ENCODE measurements at places on chromosomes 12 and 14.

- DNase-seq = no peak
Measured at GRCh38 chr12:106345746-106346145, 11.8 kb upstream of the POLR3B start.

- DNase-seq = no peak
Measured at GRCh38 chr14:74910556-74910955, 12.5 kb downstream of the RPS6KL1 start.

- no peak for DNase-seq
Measured at GRCh38 chr14:73718418-73719251, 4.5 kb upstream of the PNMA1 start.

DNA sequence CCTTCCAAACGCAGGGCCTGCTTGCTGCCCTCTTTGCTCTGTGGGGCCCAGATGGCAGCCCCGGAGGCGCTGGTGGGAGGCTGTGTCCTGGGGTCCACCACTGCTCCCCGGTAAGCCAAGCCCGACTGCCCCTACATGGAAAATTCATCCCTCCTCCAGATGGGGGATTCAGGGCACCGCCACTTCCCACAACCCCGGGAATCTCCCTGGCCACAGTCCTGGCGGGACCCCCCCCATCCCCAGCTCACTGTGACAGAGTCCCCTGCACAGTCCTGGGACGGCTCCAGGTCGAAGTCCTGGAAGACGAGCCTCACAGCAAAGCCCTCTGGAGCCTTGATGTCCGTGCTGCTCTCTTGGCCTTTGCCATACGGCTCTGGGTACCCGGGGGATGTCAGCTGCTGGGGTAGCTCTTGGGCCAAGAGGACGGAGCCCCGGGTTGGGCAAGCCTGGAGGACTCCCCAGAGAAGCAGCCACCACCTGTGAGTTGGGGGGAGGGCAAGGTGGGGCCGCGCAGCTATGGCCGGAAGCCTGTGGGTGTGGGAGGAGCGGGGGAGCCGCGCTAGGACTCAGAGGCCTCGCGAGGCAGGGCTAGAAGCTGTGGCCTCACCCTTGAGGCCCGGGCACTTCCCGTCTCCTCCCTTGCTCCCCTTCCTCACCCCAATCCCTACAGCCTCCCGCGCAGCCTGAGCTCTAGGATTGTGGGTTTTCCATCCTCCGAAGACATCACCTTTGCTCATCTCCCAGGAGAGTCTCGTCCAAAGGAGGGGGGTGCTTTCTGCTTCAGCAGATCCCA lies 815 bp downstream of the C1RL start:
- DNase-seq = peak; percentile 57

DNA sequence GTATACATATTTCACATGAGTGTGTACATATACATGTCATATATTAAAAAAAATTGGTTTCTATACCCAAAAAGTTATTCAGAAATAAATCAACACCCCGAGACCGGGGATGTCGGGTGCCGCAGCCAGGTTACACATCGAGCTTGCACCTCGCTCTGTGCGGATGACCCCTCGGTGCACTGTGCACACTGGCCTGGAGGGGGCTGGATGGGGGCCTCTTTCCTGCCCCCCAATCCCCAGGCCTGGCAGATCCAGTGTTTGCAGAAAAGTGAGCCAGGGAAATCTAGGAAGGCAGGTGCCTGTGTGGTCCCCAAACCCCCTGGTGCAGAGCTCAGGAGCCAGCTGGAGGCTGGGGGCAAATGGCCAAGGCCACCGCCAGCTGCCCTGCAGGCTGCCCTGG lies 27.1 kb upstream of the GPR68 start:
- DNase-seq = no peak

GRCh38 chr14:103499709-103500108 lies 22.9 kb downstream of the CKB start:
- no peak for DNase-seq

- no peak for DNase-seq
Measured at GRCh38 chr12:2356601-2357125, 303.9 kb downstream of the CACNA1C start.

DNA sequence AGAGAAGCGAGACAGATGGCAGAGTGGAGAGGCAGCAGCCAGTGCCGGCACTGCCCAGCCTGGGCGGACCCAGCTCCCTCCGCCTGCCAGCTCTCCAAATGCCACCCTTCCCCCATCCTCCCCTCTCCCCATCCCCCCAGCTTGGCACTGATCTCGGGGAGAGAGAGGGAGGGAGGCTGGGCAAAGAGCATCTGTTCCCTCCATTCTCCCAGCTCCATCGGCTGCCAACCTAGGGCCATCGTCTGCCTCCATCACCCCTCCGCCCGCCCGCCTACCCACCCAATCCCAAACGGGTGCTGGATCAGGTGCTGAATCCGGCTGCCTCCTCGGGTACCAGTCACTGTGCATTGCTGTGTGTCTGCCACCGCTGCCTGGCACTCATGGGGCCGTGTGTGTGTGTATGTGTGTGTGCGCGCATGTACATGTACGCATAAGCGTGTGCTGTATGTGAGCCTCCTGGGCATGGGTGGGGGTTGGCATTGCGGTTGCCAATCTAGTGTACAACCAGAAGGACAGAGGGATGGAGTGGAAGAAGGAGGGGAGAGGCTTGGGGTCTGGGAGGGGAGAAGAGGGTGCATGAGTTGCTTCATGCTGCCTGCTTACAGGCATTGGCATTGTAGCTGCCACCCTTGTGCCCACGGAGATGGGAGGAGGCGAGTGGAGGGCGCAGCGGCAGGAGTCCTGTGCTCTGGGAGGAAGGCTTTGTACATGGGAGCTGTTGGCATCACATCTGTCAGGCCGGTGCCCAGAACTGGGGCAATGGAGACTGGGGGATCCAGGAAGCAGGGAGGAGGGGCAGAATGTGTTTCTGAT lies 38.4 kb downstream of the ZFHX2 start:
- DNase-seq = no peak

GRCh38 chr12:31736472-31736871 lies 7.7 kb upstream of the AMN1 start:
- DNase-seq = no peak

DNA sequence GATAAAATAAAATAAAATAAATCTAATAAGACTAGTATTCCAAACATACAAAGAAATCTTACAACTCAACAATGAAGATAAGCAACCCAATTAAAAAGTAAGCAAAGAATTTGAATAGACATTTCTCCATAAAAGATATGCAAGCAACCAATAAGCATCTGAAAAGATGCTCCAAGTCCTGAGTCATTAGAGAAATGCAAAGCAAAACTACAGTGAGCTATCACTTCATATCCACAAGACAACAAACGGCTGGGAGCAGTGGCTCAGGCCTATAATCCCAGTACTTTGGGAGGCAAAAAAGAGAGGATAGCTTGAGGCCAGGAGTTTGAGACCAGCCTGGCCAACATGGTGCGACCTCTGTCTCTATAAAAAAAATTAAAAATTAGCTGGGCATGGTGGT lies 26.8 kb downstream of the ZFYVE1 start:
- no peak for DNase-seq

- DNase-seq = no peak
Measured at GRCh38 chr14:69928111-69928523, 48.9 kb downstream of the SMOC1 start.

GRCh38 chr12:103169-103981 lies 36.8 kb downstream of the IQSEC3 start:
- no peak for DNase-seq

- no peak for DNase-seq
Measured at GRCh38 chr12:24881724-24882371, 67.1 kb downstream of the BCAT1 start.

DNA sequence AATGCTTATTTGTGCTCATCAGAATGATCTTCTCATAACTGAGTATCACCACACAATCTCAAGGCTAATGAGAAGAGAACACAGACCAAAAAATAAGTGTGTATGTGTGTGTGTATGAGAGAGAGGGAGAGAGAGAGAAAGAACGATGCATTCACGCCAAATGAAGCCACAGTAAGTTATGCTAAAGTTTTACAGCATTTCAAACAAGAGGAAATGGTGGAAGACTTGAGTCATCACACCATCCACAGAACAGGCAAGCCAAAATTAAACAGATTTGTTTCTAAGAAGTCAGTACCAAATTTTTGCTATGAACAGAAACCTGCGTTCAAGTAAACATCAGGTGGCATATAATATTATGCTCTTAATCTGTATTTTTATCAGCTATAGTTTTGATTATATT lies 141.2 kb downstream of the MED13L start:
- no peak for DNase-seq

- DNase-seq = no peak
Measured at GRCh38 chr12:88677464-88677863, 97.2 kb upstream of the KITLG start.

DNA sequence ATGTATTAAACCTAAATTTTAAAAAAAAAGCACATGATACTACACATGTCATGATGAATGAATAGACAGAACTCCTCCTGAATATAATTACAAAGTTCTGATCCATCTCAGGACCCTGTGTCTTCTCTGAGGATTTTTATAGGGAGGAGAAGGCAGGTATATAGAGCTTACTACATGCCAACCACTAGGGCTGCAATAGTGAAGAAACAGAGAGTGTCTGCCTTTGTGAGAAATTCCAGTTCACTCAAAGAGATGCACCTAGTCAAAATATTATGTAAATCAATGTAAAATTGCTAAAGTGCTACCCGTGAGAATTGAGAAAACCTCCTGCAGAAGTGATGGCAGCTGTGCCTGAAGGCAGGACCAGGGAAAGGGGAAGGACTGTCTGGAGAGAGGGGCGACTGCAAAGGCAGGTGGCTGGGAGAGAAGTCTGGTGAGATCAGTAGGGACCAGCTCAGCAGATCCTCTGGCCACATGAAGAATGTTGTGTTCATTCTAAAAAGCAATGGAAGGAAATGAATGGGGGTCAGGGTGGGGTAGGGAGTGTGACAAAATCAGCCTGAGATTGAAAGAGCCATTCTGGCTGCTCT lies 15.1 kb downstream of the ABHD4 start:
- no peak for DNase-seq

DNA sequence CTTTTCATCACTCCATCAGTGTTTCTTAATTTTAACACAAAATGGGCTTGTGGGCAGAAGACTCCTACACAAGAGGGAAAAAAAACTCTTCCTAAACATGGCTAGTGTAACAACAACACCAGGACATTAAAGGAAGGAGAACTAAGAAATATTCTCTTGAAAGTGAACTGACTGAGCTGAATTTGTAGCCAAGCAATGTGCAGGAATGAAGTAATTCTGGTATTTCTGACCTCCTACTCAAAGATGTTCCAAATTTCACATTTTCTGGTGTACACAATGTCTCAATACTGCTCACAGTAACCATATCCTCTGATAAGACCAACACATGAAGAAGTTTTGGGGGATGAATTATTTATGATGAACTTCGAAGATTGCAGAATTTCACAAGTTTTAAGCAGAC lies 357.3 kb downstream of the DUSP6 start:
- no peak for DNase-seq

- no peak for DNase-seq
Measured at GRCh38 chr12:97305651-97306050, 157.0 kb upstream of the RMST start.

- no peak for DNase-seq
Measured at GRCh38 chr14:73753124-73753886, 39.1 kb upstream of the PNMA1 start.

DNA sequence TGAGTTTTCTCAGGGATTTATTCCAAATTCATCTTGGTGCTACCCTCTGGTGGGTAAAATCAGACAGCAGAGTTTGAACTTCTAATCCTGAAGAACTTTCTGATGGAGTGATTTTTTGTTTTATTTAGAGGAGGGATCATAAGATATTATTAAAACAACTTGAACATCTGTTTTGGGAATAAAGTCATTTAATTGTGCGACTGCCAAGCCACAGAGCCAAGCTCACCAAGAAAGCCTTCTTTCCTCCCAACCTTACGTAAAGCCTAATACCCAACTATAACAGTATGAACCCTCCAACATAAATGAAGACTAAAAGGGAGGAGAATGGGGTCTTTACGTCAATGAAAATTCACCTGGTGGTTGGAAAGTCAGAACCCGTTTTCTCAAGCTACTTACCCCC lies 205.5 kb upstream of the IGF1 start:
- no peak for DNase-seq

GRCh38 chr12:43964033-43964432 lies 128.2 kb downstream of the TMEM117 start:
- no peak for DNase-seq

- no peak for DNase-seq
Measured at GRCh38 chr12:109450980-109451379, 26.1 kb downstream of the KCTD10 start.

- no peak for DNase-seq
Measured at GRCh38 chr14:79136071-79137044, 966.2 kb downstream of the NRXN3 start.

DNA sequence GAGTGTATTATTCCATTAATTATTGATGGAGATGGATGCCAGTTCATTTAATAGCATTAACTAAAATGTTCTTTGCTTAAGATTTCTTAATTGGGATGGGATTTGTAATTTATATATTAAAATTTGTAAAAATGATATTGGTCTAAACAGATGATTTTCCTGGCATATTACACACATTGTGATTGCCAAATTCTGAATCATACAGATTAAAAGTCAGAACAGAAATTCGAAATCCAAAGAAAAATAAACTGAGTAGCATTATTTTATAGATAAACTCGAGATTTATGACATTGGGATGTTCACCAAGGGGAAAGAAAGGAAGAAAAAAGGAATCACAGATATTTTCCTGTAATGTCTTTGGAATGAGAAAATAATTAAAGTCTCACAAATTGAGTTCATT lies 481.1 kb downstream of the CCER1 start:
- DNase-seq = no peak

DNA sequence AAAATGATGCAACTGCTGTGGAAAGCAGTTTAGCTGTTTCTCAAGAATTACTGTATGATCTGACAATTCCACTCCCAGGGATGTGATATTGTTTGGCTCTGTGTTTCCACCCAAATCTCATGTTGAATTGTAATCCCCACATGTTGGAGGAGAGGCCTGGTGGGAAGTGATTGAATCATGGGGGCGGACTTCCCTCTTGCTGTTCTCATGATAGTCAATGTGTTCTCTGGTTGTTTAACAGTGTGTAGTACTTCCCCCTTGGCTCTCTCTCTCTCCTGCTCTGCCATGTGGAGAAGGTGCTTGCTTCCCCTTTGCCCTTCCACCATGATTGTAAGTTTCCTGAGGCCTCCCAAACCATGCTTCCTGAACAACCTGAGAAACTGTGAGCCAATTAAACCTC lies 93.4 kb upstream of the CPM start:
- no peak for DNase-seq

DNA sequence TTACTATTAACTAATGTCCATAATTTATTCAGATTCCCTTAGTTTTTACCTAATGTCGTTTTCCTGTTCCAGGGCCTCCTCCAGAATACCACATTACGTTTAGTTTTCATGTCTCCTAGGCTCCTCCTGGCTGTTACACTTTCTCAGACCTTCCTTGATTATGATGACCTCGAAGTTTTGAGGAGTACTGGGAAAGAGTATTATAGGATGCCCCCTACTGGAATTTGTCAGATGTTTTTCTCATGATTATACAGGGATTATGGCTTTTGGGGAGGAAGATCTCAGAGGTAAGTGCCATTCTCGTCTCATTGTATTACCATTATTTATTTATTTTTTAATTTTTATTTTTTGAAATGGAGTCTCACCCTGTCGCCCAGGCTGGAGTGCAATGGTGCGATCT lies 17.7 kb upstream of the C1S start:
- no peak for DNase-seq

- DNase-seq = no peak
Measured at GRCh38 chr14:21822109-21822508, 148.5 kb upstream of the OR4E1 start.

- DNase-seq = no peak
Measured at GRCh38 chr12:39605996-39606395, 13.6 kb downstream of the ABCD2 start.

All from activated B cell treated with CpG ODN at 0.5 μM for 24 hours (primary cell).